ENCODE measurements at places on chromosomes 4 and X.

GRCh38 chrX:95693365-95693764, 991.3 kb upstream of the DIAPH2 start:
- DNase-seq: no peak

DNA sequence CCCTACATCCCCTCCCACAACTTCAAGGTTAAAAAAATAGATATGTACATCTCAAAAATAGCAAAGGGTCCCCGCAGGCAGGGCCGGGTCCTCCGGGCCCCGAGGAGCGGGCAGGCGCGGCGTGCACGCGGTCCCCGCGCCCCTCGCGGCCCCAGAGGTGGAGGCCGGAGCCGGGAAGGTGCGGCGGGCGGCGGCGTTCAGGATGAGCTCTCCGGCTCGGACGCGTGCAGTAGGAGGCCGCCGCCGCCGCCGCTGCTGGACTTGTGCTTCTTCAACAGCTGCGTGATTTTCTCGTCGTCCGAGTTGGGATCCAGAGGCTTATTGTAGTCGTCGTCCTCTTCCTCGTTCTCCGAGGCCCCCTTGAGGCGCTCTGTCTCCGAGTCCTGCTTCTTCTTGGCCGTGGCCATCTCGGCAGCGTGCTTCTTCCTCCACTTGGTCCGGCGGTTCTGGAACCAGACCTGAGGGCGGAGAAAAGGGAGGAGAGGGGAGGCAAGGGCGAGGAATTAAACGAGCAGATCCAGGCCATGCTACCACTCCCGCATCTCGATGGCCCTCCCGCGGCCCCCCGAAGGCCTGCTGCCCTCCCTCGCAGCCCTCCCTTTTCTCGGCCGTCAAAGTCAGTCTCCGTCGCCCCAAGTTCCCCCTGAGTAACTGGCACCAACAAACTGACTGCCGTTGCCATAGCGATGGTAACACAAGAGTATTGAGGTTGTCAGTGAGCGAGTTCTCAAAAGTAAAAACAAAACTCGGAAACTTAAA, 5.8 kb downstream of the NKX6-1 start:
- DNase-seq: peak; percentile 45

DNA sequence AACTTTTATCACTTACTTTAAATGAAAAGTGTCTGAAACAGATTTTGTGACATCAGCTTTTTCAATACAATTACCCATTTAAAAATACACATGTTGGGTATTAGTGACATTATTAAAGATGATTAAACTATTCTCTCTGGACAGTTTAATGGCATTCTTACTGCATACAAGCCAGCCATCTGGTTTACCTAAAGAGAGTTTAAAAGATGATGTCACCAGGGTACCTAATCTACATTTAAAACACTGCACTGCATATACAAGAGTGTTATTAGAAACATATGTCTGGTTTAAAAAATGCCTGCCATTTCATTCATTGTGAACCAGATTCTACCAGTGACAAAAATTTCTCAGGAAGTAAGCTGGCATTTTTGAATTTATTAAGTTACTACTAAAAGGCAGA, 919.1 kb downstream of the ADGRL3 start:
- no peak for DNase-seq

GRCh38 chr4:73964862-73965611, 16.8 kb downstream of the PF4 start:
- DNase-seq: no peak

GRCh38 chr4:84634961-84635360, 52.0 kb downstream of the CDS1 start:
- no peak for DNase-seq

- DNase-seq: no peak
Measured at GRCh38 chr4:39528061-39528465, 824 bp upstream of the UGDH start.

- DNase-seq: no peak
Measured at GRCh38 chr4:70236125-70236524, 6.3 kb upstream of the CSN3 start.

GRCh38 chrX:35665311-35665710, 132.8 kb upstream of the MAGEB16 start:
- no peak for DNase-seq

DNA sequence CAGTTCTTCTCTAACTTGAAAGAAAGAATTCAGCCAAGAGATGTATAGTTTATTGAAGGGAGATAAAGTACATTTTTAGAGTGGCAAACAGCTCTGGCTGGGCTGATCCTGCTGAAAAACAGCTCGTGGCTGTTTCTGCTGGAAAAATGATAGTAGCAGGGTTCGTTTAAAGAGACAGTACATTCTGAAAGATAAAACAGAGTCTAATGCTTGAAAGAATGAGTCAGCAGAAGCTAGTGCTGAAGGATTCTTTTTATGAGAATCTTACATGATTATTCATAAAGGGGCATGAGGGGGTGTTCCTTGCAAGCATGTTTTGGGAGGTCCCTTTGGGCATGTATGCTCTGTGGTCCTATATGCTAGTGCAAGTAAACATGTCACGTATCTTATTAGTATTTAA, 790.0 kb downstream of the PCDH18 start:
- DNase-seq: no peak

GRCh38 chrX:14690553-14690952, 161.2 kb downstream of the GLRA2 start:
- no peak for DNase-seq

DNA sequence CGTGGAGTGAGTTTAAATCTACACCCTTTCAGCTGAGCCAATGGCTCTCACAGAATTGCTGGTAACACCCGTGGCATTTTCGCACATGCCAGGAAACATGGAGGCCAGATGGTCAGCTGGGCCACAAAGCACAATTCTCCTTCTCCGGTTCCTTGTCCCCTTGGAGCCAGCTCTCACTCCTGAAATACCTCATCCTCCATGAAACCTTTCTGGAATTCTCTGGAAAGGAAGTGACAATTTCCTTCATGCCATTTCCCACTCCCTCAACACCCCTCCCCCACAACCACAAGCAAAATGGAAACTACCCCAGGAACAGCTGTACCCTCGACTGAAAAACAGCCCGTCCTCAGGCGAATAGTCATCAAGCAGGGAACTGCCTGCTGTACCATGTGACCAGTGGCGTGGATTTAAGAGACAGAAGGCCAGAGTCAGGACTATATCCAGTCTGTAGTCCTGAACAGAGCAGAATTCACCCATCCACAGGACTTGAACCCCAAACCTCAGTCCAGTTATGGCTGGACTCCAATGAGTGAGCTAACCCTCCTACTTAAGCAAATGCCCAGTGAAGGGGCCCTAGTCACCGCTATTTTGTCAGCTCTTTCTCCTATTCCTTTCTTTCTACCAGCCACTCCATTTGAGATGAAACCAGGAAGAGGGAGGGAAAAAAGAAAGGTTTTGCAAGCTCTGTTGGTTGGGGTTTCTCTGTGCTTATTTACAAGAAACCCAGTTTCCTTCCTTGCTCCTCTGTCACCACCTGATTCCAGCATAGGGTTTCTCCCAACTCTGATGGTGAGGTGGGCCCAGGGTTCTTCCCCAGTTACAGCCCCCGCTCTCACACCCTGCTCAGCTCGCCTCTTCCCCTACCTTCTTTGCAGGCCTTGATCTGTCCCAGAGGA, 24.5 kb downstream of the ELF4 start:
- peak; percentile 42 for DNase-seq

GRCh38 chr4:55884093-55884850, 30.8 kb downstream of the EXOC1 start:
- no peak for DNase-seq

GRCh38 chr4:108240366-108240765, 71.6 kb upstream of the LEF1 start:
- no peak for DNase-seq

DNA sequence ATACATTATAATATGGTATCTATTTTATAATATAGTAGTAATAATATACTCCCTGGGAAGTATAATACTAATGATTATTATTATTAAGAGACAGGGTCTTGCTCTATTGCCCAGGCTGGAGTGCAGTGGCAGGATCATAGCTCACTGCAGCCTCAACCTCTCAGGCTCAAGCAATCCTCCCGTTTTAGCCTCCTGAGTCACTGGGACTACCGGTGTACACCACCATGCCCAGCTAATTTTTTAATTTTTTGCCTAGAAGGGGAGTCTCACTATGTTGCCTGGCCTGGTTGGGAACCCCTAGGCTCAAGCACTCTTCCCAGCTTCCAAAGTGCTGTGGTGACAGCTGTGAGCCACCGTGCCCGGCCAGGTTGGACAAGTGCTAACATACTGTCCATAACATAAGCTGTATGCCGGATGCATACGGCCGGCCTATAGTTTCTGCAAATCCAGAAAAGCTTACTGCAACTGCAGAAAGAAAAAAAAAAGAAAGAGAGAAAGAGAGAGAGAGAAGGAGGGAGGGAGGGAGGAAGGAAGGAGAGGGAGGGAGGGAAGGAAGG, 94.2 kb upstream of the PPP2R3B start:
- DNase-seq: peak; percentile 28

- DNase-seq: no peak
Measured at GRCh38 chr4:998096-998691, 5.0 kb upstream of the SLC26A1 start.

GRCh38 chrX:45888518-45888917, 656.7 kb downstream of the ZNF674 start:
- DNase-seq: no peak

- no peak for DNase-seq
Measured at GRCh38 chr4:171024720-171025303, 788.4 kb upstream of the GALNTL6 start.

- peak; percentile 49 for DNase-seq
Measured at GRCh38 chr4:54318904-54319303, 89.8 kb downstream of the PDGFRA start.

- no peak for DNase-seq
Measured at GRCh38 chr4:144656850-144657249, 10.9 kb downstream of the HHIP start.

- DNase-seq: no peak
Measured at GRCh38 chr4:187149229-187149945, 425.7 kb upstream of the FAT1 start.

DNA sequence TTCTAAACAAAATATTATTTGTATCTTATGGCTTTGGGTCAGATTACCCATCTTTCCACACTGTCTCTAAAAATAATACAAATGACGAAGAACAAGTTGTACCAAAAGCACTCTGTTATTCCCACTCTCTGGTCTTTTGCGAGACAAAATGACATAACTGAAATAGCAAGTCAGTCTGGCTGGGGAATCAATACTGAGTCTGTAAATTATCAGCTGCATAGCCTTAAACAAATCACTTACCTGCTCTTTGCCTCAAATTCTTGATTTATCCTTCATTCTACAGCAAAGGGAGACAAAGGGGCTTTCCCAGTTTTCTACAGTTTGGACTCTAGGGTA, 40.9 kb downstream of the SOWAHB start:
- no peak for DNase-seq

GRCh38 chr4:128483816-128484215, 196.2 kb upstream of the PGRMC2 start:
- no peak for DNase-seq

- DNase-seq: peak; percentile 68
Measured at GRCh38 chr4:2413821-2414610, 4.4 kb downstream of the ZFYVE28 start.

DNA sequence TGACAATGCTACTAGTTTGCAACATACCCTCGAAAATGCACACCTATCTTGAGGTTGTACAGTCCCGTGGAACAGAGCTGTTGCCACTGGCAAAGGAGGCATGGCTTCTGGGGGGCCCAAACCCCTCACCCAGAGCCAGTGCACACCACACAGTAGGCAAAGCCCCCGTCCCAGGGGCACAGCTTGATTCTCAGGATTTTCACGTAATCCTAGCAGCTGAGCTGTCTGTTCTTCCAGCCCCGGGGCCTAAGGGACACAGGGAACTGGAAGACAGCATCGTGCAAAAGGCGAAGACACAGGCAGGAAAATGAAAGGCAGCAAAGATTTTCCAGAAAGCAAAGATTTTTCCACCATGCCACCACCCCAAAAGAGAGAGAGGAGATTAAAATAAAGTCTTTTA, 77.2 kb downstream of the JAKMIP1 start:
- no peak for DNase-seq

DNA sequence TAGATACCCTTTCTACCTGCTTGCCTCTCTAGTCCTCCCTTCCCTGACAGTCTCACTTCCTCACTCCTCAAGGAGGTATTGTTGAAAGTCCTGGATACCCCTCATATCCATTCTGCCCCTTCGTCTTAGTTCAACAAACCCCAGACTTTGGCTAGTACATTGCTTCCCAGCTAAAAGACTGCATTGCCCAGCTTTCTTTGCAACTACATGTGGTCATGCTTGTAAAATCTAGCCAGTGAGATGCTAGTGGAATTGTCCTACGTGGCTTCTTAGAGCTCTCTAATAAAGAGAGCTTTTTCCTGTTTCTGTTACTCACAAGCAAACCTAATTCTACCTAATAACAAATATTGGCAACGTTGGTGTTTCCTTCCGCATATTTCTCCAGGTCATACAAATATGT, 237.9 kb upstream of the PSAPL1 start:
- no peak for DNase-seq

GRCh38 chr4:8410641-8411271, 29.8 kb downstream of the ACOX3 start:
- DNase-seq: no peak

DNA sequence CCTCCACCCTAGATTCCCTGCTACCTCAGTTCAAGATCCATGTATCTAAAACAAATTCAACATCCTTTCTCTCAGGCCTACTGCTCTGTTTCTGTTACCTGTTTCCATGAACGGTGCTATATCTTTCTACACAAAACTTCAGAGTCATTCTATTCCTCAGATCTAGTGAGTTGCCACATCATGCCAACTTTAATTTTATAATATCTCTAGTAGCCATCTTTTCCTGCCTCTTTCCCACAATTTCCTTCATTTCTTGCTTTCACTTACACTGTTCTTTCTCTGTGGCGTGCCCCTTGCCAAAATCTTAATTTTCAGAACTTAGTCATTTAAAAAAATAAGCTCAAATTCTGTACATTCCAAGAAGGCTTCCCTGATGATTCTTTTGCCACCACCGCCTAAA, 15.2 kb downstream of the GUCY1A1 start:
- no peak for DNase-seq

GRCh38 chr4:33437406-33437805, 2717.2 kb downstream of the PCDH7 start:
- DNase-seq: no peak

GRCh38 chr4:97252615-97253154, 890.6 kb downstream of the STPG2 start:
- DNase-seq: no peak

DNA sequence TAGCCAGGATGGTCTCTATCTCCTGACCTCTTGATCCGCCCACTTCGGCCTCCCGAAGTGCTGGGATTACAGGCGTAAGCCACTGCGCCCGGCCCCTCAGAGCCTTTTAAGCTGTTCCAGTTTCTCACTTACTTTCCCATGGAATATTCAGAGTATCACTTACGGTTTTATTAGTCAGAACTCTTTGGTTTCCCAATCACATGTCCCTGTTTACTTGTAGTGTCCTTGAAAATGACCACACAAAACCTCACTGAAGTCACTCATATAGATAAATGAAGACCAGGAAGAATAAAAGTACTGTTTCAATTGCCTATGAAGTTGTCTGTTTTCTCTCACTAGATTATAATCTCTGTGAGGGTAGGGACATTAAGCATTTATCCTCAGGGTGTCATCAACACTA, 217.2 kb upstream of the HCCS start:
- DNase-seq: no peak

GRCh38 chr4:19301527-19301926, 950.2 kb upstream of the SLIT2 start:
- DNase-seq: no peak

Data from activated CD4-positive, alpha-beta T cell treated with anti-CD3 and anti-CD28 coated beads for 36 hours (primary cell).